ENCODE measurements at places on chromosomes 4 and X.

GRCh38 chr4:166895771-166896170 is 338.5 kb downstream of the SPOCK3 start:
- no peak for DNase-seq

GRCh38 chrX:38183596-38183995 is 37.1 kb downstream of the SRPX start:
- no peak for DNase-seq

DNA sequence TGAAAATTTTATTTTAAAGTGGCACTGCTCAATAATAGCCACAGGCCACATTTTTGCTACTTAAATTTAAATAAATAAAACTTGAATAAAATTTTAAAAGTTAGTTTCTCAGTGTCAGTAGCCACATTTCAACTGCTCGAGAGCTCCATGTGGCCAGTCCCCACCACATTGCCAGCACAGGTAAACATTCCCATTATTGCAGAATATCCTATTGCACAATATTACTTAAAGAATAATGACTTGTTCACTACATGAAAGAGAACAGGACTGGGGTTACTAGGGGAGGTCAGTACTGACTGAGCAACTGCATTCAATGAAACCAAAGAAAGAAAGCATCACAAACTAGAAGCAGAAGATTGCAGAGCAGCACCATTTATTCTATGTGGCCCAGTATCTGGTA is 2201.6 kb upstream of the TENM3 start:
- no peak for DNase-seq

DNA sequence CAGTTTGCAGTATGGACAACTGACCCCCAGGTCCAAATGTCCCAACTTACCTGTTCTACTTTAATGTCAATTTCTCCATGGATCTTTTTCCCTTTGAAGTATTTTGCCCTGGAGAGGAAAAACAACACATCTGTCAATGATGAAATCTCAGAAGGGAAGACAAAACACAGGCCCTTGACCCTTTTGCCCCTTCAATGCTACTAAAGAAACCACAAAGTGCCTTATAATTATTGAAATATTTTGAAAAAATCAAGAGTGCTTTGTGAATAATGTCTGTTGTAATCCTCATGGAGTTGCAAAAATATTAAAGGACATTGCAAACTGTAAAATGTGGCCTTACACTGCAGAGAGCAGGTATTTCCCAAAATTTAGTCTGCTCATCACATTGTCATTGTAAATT is 12.6 kb downstream of the SYN1 start:
- no peak for DNase-seq

GRCh38 chr4:122065149-122065548 is 87.0 kb upstream of the BLTP1 start:
- no peak for DNase-seq

- DNase-seq: no peak
These were observed 4.2 kb downstream of the STBD1 start for GRCh38 chr4:76310683-76311082.

DNA sequence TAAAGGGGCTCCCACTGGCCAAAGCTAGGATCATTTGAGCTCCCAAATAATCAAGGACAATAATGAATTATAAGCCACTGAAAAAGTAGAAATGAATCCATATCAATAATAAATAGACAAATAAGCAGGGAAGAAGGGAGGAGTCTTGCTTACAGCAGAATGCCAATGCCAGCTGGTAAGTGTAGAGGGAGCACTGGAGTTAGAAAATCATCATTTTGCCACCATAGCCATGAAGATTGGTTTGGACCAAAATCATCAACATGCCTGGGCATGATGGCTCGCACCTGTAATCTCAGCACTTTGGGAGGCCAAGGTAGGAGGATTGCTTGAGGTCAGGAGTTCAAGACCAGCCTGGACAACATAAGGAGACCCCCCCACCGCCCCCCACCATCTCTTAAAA is 20.4 kb upstream of the SH3KBP1 start:
- DNase-seq: no peak

GRCh38 chr4:129059028-129059427 is 34.3 kb downstream of the SCLT1 start:
- no peak for DNase-seq

GRCh38 chr4:59127006-59127405 is 2016.8 kb upstream of the IGFBP7 start:
- no peak for DNase-seq

DNA sequence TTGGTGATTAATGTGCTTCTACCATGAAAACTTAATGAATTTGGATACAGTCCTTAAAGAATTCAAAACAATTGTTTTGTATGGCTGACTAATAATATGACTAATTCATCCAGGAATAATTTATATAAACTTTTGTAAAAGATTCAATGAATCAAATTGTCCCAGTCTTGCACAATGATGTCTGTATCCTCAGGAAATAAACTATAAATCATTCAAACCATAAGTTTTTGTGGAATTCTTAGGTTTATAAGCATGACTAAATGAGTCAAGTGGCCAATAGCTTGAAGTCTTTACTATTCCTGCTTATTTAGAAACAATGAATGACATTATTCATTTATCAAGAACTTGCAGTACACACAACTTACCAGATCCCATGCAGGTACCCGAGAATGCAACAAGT is 935.0 kb upstream of the INTU start:
- DNase-seq: no peak

- no peak for DNase-seq
These were observed 932.6 kb downstream of the C4orf33 start for GRCh38 chr4:130028552-130028951.

DNA sequence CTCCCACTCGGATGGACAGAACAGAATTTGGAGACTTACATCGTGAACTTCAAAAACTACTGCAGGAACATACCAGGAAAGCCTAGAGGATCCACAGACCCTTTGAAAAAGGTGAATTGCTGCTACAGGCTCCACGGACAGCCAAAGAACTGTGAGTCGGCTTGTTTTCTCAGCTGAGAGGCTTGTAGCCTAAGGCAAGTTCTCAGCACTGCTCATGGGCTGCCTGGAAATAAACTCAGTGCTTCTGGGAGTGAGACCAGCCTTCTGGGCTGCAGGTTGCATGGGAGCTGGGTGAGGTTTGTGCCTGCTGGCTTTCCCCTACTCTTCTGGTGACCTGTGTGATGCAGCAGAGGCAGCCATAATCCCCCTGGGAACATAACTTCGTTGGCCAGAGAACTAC is 1397.6 kb downstream of the FAM133A start:
- DNase-seq: no peak

DNA sequence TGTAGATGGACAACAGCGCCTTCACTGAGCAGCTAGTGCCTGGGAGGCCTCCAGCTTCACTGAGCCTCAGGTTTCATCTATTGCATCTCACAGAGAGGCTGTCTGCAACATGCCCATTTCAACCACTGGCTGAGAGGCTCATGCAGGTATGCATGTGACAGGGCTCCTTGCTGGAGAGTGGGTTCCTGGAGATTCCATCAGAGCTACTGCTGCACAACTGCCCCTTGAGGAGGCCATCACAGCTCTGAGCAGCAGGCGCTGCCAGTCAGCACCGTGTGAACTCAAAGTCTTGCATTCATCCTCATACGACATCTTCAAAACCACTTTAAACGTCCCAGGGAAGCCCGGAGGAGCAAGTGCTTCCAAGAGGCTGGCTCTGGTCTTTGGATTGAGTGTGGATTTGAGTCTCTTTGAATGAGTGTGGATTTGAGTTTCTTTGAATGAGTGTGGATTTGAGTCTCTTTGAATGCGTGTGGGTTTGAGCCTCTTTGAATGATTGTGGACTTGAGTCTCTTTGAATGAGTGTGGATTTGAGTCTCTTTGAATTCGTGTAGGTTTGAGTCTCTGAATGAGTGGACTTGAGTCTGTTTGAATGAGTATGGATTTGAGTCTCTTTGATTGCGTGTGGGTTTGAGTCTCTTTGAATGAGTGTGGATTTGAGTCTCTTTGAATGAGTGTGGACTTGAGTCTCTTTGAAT is 8.7 kb downstream of the P2RY8 start:
- DNase-seq: no peak

- DNase-seq: no peak
These were observed 29.7 kb upstream of the HPSE start for GRCh38 chr4:83364312-83364711.

DNA sequence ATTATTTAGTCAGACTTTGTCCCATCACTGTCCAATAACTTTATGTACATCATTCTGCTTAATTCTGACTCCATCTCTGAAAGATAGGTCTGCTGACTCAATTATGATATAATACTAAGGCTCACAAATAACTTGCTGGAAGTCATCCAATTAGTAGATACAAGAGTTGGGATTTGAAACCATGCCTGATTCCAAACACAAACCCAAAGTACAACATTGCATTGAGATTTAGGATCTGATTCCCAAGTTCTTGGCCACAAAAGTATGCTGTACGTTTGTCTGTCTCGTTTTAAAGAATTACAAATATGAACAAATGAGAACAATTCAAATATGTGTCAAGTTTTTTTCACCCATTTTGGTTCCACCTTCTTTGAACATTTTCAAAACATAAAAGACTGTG is 108.8 kb downstream of the AMELX start:
- no peak for DNase-seq

DNA sequence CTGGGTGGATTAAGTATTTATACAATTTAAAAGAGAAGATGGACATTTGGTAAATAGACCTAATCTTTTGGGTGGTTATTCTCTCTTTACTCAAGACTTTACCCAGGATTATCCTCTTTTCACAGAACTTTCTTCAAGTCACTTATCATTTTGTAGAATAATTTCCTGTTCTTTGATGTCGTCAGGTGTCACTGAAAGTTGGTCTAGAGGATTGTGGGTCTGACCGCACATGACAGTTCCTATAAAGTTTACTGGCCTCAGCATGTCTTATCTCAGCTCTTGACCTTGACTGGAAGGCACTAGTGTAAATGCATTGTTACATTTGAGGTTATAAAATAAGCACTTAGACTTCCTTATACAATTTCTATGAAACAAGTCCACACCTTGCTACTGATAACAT is 139.9 kb upstream of the SLC4A4 start:
- no peak for DNase-seq

GRCh38 chr4:24686866-24687692 is 102.7 kb upstream of the DHX15 start:
- DNase-seq: no peak

GRCh38 chr4:89509708-89510281 is 202.2 kb upstream of the GPRIN3 start:
- no peak for DNase-seq

DNA sequence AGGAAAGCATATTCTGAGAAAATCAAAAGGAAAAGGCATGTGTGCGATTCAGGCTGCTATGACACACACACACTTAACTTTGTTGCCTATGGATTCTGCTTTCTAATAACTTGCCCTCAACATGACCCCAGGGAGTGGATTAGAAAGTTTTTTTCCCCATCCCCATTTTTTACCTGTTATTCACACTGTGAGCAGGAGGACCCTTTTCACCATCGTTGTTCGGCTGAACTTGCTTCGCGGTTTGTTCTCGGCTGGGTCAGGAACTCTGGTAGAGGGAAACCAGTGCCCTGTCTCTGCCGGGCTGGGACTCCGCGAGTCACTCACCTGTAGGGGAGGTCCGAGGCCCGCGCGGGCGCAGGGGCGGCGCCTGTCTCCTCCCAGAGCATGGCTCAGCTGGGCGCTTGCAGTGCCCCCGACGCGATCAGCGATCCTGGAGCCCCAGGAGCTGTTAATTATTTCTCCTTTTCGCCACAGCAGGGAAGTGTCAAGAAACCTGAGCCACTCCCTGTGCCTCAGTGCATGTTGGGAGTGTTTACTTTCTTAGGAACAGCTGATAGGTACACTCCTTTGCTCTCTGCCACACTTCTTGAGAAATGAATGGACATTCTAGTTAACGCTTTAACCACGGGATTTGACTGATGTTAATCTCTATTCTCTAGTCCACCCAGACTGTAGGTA is at the start of gene RASSF6:
RASSF6 (minus strand) TSS at position 322 of the 678 bp plus-strand sequence. CDS start 8,641 bp downstream, outside the sequence.
- no peak for DNase-seq

- DNase-seq: no peak
These were observed 447.8 kb downstream of the SPRY1 start for GRCh38 chr4:123844374-123844773.

- DNase-seq: no peak
These were observed 280.7 kb downstream of the BCOR start for GRCh38 chrX:39816871-39817731.

DNA sequence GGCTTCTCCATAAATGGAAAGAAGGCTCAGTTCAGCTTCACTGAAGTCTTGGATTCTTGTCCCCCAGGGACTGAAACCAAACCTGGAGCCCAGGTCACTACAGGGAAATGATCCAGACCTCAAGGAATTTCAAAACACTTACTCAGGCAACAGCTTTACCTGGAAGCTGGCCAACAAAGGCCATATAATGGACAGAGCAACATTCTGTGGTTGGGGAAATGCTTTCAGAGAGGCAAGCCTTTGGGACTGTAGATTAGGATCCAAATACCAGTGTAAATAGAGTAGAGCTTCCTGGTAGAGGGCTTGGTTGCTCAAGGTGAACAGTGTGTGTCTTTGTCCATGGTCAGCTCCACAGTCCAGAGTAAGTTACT is 57.0 kb upstream of the PROM1 start:
- no peak for DNase-seq

DNA sequence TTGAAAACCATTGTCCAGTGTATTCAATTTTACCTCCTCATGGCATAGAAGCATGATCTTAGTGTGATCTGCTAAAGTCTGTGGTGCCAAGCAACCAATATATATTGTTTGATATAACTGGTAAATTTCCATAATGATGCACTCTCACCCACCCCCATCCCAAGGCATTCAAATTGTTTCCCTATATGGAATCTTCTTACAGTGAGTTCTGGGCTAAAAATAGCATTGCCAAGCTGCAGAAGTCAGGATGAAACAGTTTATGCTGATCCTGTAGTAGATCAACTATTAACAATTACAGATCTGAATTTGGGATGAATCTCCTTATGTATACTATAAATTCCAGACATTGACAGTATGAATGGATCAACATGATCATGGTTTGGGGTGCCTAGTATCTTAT is 20.9 kb downstream of the FGF13 start:
- no peak for DNase-seq

DNA sequence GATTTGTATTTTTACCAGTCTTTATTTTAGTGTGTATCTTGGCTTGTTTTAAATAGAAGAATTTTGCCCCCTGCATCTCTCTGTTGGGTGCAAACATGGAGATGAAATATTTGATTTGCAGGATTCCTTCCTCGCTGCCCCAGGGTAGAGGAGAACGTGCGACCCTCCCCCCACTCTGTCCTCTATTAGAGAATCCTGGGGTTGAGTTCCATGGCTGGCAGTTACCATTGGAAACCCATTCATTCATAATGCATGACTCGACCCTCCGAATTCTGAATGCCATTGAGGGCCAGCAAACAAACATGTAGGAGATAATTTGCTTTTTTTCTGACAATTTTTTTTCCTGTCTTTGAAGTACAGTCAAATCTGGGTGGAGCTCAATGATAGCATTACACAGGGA is 53.7 kb downstream of the TRIM2 start:
- DNase-seq: no peak

- no peak for DNase-seq
These were observed 298.5 kb upstream of the BMP3 start for GRCh38 chr4:80732010-80732409.

DNA sequence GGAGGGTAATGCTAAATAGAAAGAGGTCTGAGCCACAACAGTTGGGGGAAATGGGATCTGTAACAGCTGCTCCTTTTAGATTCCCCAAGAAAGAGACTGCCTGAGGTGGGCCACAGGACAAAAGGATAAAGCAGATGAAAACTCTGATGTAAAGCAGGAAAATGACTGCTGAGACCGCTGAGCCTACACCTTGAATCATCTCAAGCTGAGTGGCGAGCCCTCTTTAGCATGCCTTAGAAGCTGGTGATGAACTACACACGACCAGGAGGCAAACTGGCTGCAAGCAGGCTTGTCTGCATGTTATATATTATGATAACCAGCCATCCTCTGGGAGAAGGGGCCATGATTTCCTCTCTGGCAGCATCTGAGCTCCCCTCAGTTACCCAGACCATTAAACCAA is 88.4 kb downstream of the TTC29 start:
- DNase-seq: no peak

- no peak for DNase-seq
These were observed 184.1 kb downstream of the MID1IP1 start for GRCh38 chrX:38985375-38985774.

All from stimulated activated CD8-positive, alpha-beta memory T cell treated with anti-CD3 and anti-CD28 coated beads, Interleukin-15, amount 100 ng/mL, for 4 hours (primary cell).